ENCODE measurements at places on chromosomes 3 and 15.

DNA sequence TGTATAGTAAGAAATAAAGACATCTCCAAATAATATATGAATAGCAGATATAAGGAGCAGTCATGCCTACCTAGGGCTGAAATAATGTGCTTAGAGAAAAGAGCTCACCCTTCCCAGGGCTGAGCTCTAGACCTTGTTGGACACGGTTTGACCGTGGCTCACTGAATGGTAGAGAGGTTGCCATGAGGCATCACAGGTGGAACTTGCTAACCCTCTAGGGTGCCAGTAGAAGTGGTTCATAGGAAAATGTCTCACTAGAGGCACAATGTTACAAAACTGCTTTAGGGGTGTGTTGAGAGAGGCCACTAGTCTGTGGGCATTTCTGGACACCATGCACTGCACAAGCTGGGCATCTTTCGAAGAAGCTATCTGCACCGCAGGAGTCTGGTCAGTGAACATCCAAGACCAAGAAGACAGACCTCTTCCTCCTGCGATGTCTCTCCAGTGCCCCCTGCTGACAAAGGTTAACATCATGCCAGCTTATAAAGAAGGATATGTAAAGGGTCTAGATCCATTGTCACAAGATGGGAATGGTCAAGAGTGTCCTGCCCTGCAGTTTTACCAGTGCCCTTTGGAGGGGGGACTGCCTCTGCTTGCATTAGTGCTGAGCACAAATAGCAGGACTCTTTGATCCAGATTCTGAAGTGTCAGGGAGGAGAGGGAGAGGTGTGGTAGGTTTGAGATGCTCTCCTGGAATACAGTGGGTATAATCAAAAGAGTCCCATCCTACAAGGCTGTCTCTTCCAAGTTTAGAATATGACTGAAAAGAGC is 266.8 kb downstream of the ZNF385D start:
- DNase-seq = peak; percentile 10

GRCh38 chr15:69163141-69163669 is 2.8 kb downstream of the GLCE start:
- DNase-seq = no peak

GRCh38 chr3:127442506-127442905 is 148.0 kb downstream of the TPRA1 start:
- DNase-seq = no peak

GRCh38 chr15:98347001-98347400 is 301.3 kb upstream of the IGF1R start:
- DNase-seq = no peak

GRCh38 chr3:66055289-66055688 is 16.6 kb upstream of the MAGI1 start:
- DNase-seq = no peak

DNA sequence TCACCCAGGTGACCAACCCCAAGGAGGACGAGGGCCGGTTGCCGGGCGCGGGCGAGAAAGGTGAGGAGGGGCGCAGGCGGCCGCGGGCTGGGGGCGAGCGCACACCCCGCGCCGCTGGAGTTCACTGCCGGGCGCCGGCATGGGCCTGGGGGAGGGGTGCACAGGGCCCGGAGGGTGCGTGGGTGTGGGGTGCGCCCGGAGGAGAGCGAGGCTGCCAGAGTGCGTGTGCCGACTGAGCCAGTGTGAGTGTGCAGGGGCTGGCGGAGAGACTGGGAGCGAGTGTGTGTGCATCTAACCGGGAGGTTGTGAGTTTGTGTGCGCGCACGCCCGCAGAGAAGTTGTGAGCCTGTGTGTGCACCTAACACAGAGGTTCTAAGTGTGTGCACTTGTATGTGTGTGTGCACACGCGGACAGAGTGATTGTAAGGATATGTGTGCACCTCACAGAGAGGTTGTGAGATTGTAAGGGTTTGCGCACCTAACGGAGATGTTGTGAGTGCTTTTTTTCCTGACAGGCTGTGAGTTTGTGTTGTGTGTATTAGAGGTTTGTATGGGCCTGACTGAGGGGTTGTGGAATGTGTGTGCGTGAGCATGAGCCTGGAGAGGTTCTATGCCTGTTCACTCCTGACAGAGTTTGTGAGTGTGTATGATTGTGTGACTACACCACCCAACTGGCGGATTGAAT is 681 bp downstream of the CTDSPL start:
- peak; percentile 51 for DNase-seq

GRCh38 chr3:26369133-26369532 is 253.4 kb upstream of the LRRC3B start:
- no peak for DNase-seq

- DNase-seq = no peak
These were observed 50.1 kb downstream of the TMOD3 start for GRCh38 chr15:51879555-51879954.

DNA sequence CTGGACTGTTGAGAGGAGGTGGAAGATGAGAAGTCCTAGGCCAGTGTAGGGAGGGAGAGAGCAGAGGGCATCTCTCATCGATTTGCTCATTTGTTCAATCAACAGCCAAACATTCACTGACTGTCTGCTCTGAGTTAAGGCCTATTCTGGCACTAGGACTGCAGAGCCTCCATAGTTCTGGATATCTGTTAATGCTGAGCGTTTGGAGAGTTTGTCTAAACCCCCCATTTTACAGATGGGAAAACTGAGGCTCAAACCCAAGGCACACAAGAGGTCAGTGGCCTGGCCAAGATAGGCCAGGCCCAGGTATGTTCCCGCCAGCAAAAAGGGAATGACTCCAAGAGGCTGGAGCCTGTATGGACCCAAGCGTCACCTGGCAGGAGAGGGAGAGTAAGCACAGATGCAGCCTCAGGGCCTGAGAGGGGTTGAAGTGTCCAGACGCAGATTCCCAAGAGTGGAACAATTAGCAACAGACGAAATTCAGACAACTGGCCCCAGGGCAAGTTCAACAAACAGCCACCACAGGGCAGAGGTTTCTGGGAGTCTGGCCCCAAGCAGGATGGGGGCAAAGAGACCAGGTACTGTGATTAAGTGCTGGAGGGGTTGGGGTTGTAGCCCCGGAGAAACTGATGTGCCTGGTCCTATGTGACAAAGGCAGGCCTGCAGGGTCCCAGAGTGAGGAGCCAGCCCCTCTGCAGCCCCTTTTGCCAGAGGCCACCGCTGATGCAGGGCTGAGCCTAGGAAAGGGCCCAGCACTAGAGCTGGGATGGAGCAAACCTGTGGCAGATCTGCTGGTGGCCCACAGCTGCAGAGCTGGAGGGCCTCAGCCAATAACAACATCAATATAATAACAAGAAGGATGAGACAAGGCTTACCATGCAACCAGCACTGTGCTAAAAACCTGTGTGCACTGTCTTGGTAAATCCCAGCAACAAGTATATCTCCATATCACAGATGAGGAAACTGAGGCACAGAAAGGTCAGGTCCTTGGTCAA is 245.1 kb upstream of the TLE3 start:
- no peak for DNase-seq

- no peak for DNase-seq
These were observed 333.6 kb upstream of the TBL1XR1 start for GRCh38 chr3:177530908-177531307.

GRCh38 chr3:115533218-115533617 is 90.1 kb upstream of the GAP43 start:
- no peak for DNase-seq

GRCh38 chr3:156341332-156341731 is 213.6 kb downstream of the SSR3 start:
- no peak for DNase-seq

DNA sequence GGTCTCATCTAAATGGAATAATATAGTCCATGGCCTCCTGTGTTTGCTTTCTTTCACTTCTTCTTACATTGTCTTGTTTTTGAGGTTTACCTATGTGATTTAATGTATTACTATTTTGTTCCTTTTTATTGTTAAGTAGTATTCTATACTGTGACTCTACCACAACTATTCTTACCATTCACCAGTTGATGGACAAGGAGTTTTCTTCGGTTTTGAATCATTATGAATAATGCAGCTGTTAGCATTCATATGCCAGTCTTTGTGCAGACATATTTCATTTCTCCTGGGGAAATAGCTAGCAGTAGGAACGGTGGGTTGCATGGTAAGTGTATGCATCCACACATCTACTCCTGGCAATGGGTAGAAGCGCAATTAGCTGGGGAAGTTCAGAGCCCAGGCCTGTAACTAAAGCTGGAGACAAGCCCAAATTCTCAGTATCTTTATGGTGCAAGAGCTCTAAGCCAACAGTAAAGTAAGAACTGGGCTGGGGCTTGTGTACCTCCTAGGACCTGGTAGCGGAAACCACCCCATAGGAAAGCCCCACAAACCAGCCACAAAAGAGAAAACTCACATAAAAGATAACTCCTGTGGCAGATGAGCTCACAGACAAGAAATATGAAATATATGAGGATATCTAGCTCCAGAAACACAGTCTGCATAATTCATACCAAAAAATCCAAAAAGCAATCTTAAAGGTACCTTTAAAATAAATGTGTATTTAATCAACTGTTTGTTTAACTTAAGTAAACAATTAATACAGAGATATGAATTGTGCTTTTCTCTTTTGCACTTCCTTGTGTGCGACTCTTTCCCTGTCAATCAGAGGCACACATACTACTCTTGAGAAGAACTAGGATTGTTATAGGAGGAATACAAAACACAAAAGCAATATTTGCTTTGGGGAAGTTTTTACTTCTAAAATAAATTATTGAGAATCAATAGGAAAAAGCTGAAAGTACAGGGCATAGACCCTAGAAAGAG is 2.7 kb upstream of the CSTA start:
- DNase-seq = peak; percentile 20

- DNase-seq = no peak
These were observed 13.8 kb upstream of the SCG3 start for GRCh38 chr15:51667478-51667877.

- no peak for DNase-seq
These were observed 24.3 kb upstream of the IL12A start for GRCh38 chr3:159964166-159964973.

DNA sequence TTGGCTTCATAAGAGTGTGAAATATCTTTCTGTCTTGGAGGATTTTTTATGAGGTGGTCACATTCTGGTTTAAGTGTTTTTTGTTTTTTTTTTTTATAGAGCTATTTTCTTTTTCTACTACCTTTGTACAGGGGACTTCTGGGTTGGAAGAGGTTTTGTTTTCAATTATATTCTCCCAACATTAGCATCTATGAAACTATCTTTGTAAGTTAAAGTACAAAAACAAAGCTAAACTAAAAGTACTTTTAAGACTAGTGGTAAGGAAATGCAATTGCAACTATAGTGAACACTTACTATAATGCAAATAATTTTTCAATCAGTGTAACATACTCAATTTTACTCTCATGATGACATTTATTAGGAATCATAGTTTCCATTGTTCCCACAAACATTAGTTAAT is 688.2 kb downstream of the SI start:
- no peak for DNase-seq

DNA sequence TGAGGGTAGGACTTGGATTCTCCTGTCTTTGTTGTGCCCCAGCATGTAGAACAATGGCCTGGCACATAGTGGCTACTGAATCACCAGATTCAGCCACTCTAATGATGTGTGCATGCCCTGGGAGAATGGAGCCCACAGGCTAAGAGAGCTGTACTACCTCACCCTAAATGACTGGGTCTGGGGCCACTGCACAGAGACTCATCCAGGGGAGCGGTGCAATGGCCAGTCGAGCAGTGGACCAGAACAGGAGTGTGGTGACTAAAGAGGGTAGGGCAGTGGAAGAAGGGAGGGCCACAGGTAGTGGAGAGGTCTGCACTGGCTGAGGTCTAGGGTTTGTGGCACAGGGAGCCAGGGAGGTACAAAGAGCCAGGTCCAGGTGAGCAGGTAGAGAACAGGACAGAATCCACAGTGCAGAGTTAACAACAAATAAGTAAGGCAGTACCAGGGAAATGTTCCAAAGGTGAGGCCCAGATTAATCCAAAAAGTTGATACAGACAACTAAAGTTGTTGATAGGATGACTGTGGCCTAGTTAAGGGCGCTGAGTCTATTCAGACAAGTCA is 142.7 kb upstream of the ATP11B start:
- DNase-seq = no peak

DNA sequence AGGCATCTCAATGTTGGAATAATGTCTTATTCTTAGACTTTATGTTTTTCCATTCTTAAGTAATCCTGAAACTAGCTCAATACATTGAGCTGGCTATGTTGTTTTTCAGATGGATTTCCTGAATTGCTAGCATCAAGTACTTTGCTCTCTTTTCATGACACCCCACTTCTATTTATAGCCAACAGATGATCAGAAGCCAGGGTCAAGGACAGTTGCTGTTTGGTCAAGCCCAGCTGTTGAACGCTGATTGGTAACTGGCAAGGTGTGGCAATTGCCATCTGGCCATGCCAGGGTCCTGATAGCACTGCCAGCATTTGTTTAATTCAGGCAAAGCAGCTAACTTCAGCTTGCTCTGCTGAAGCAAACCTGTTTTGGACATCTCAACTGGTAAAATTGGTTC is 46.2 kb upstream of the PLCL2 start:
- DNase-seq = no peak

DNA sequence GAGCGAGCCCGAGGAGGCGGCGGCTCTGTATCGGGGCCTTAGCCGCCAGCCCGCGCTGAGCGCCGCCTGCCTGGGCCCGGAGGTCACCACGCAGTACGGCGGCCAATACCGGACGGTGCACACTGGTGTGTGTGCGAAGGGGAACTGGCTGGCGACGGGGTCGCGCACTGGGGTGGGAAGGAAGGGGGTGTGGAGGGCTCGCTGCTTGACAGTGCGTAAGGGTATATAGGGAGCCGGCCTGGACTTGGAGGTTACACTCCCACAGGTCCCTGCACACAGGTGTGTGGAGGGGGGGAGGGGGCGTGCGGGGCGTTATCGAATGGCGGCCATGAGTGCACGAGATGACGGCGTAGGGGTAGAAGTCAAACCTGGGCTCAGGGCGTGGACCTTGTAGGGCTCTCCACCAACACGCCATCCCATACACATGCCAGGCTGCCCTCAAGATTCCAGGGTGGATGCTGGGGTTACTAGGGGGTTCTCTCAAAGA is 389 bp downstream of the APEH start:
- DNase-seq = peak; percentile 38

- no peak for DNase-seq
These were observed 101.6 kb downstream of the ZPLD1 start for GRCh38 chr3:102536456-102536855.

- no peak for DNase-seq
These were observed 2.1 kb downstream of the ISL2 start for GRCh38 chr15:76338486-76339304.

Data from stimulated activated naive CD8-positive, alpha-beta T cell treated with anti-CD3 and anti-CD28 coated beads, Interleukin-15, Interleukin-2, amounts not matched to agents 100 U/mL and 50 U/mL, for 24 hours (primary cell).